ENCODE measurements at places on chromosomes 1 and 21.

DNA sequence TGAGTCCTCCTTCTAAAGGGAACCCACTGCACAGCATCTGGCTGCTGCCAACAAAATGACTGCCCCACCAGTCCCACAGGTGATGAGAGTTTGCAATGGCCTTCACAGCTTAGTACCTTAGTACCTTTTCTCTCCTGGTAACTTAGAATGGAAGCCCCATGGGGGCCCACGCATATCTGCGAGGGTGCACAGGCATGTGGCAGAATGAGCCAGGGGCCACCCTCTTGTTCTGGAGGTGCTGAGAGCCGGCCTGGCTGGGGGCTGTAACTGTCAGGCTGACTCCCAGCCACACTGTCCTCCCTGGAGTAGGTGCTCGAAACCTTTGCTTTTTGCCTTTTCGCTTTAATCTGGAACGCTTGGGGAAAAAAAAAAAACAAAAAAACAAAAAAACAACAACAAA, 185.1 kb downstream of the DHRS3 start:
- DNase-seq: no peak

- no peak for DNase-seq
Observed at GRCh38 chr1:86841116-86841515, 72.8 kb downstream of the SELENOF start.

GRCh38 chr1:156383023-156383422, 14.0 kb downstream of the RHBG start:
- DNase-seq: peak; percentile 82

DNA sequence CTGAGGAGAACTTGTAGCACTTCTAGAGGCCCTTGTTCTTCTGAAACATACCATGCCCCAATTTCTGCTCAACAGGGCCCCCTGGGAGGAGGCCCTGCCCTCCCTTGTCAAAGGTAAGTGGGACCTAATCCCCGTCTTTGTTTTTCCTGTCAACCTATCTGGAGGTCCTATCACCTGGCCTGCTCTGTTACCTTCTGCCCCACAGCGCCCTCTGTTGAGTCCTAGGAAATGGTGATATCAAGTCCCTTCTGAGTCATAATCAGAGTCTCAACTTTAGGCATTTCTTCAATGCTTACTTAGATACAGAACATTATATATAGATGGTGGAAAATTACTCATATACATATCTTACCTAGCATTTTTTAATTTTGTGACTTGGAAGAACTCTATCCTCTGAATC, 28.2 kb upstream of the FCRL4 start:
- no peak for DNase-seq

DNA sequence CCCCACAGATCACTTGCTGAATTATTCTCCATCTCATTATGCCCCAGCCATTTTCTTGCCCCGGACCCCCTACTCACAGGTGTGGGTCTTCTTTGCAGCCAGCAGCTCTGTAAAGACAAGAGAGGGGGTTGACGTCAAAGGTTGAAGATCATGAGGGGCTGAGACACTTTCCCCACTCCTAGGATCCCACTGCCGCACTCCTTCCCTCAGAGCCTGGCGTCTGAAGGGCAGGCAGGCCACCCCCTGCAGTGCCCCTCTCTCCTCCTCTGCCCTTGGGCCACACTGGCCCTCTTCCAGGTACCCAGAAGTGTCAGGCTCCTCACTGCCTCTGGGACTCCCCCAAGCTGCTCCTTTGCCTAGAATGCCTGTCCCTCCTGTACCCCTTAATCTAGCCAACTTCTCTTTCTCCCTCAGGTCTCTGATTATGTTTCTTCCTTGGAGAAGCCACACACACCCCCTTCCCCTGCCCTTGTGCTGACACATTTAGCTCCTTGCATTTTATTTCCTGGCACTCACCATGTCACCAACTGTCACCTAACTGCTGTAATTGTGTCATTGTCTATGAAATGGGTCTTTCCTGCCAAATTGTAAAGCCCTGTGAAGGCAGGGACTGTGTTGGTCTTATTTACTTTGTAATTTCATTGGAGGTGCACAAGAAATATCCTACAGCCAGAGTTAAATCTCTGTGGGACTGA, 2.1 kb downstream of the RORC start:
- DNase-seq: no peak

DNA sequence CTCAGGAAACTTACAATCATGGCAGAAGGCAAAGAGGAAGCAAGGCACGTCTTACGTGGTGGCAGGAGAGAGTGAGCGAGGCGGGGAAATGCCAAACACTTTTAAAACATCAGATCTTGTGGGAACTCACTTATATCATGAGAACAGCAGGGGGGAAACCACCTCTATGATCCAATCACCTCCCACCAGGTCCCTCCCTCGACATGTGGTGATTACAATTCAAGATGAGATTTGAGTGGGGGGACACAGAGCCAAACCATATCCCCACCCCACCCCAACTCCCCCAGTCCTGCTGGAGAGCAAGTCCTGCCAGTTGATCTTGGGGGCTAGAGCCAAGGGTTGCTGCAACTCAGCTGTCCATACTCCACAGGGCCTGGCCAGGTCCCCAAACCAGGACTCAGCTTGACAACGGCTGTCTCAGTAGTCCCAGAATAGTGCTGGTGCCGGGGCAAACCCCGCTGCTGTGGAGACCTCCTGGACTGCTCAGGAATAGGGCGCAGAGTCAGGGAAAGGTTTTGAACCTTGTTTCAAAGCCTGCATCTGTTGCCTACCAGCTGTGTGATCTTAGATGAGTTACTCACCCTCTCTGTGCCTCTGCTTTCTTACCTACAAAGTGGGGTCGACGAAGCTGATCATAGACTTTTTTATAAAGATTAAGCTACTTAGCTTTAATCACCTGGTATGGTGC, 79.5 kb downstream of the STUM start:
- no peak for DNase-seq

DNA sequence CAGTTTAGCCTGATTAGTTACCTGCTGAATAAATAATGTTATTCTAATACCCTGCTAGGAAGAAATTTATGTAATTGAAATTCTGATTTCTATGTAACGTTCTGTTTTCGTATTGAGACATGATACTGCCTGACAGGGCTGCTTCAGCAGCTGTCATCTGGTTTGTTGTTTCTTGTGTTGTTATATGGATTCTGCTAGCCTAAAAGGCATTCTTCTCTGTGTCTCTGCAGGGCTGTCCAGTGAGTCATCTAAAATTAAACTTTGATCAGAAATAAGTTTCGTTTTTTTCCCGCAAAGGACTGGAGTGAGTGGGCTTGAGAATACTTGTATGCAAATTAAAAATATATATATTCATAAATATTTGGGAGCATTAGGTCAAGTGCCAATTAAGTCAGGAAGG, 93.0 kb downstream of the DYRK1A start:
- peak; percentile 38 for DNase-seq

- no peak for DNase-seq
Observed at GRCh38 chr1:151067185-151067584, 3.4 kb upstream of the GABPB2 start.

- peak; percentile 94 for DNase-seq
Observed at GRCh38 chr1:9110669-9111356, 18.1 kb downstream of the GPR157 start.

Measured in astrocyte of the hippocampus (primary cell).